ENCODE measurements at places on chromosomes 6 and 20.

DNA sequence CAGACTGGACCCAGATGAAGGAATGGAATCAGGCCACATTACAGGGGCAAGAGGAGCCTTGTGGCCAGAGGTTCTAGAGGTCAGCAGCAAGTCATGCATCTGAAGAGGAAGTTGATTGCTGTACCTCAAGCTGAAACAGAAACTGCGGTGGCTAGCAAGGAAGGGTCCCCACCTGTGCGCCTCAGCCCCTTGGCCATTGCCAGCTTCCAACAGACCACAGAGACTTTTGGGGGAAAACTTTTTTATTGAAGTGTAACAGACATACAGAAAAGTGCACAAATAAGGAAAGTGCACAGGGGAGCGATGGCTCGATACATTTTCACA lies 26.8 kb upstream of the SLC9A8 start:
- no peak for DNase-seq

- DNase-seq: no peak
Observed at GRCh38 chr6:123589317-123589716, 47.4 kb downstream of the TRDN start.

DNA sequence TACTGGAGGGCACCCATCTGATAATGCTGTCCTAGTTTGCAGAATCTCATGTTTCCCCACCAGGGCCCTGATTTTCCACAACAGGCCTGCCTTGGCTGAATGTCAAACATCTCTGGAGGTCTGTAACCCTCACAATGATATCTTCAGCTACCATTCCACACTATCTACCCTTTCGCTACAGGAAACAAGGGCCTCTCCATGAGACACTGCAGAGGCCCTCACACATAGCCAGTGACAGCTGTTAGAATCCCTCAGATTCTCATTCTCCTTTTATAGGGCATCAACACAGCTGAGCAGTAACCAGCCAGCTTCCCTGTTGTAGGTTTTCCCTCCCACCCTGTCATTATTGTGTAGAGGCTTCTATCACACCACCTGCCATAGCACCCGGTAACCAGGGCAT lies 29.6 kb upstream of the MICB start:
- DNase-seq: no peak

DNA sequence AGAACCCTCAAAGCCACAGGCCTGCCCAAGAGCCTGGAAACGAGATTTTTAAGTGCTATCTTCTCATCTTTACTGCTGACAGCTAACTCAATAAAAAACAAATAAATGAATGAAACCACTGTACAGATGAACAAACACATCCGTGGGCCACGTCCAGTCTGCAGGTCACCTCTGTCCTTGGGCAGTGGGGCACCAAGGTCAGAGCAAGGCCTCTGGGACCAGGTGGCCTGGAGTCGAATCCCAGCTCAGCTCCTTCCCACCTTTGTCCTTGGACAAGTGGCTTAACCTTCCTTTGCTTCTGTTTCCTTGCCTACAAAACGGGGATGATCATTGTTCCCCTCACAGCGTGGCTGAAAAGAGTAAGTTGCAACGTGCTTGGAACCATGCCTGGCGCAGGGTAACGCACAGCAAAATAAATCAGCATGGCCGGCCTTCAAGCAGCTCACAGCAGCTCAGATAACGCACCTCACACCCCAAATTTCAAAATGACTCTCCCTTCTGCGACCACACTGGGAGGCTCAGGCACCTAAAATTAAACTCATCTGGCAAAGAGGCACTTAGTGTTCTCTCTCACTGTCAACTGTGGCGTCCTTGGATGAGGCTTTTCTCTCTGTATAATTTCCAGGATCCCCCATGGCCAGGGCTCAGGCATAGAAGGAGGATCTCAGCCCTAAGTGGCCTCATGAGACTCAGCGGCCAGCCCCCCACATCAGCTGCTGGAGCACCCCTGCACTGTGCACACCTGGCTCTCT lies 35.7 kb downstream of the RRBP1 start:
- no peak for DNase-seq

GRCh38 chr6:139099984-139100383 lies 34.9 kb upstream of the HECA start:
- DNase-seq: no peak

GRCh38 chr6:157535340-157536222 lies 154.6 kb downstream of the ZDHHC14 start:
- no peak for DNase-seq

- no peak for DNase-seq
Observed at GRCh38 chr20:53972179-53972578, 98.2 kb downstream of the BCAS1 start.

GRCh38 chr6:132811276-132811675 lies 3.1 kb upstream of the RPS12 start:
- DNase-seq: no peak

- DNase-seq: peak; percentile 73
Observed at GRCh38 chr6:29627755-29628418, 5.1 kb downstream of the GABBR1 start.

DNA sequence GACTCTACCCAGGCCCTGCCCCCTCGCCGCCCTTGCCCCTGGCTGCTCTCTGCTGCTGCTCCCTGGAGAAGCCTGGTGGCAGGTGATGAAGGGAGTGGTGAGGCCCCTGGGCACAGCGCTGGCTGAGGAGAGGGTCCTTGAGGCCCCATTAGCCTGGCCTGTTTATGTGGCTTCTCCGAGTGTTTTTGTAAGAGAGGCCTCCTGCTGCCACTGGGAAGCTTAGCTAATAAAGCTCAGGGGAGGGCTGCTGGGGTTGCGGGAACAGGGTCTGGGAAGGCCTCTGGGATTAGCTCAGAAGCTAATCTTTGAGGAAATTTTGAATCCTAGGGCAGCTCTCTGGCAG lies 15.5 kb downstream of the EBF4 start:
- no peak for DNase-seq

DNA sequence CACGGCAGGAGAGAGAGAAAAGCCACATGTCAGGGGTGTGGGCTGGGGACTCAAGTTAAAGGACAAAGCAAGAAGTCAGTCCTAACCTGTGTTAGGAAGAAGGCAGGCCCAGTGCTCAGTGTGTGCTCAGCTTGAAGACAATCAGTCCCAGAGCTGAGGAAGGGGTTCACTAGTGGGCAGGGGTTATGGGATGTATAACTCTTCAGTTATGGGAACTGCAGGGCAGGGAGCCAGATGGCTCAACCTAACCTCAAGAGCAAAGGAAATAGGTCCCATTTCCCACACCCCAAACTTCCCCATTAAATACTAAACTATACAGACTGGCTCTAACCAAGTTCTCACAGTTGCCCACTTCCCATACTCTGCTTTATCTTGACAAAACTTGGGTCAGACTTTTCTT lies 7.4 kb upstream of the SSTR4 start:
- DNase-seq: no peak

DNA sequence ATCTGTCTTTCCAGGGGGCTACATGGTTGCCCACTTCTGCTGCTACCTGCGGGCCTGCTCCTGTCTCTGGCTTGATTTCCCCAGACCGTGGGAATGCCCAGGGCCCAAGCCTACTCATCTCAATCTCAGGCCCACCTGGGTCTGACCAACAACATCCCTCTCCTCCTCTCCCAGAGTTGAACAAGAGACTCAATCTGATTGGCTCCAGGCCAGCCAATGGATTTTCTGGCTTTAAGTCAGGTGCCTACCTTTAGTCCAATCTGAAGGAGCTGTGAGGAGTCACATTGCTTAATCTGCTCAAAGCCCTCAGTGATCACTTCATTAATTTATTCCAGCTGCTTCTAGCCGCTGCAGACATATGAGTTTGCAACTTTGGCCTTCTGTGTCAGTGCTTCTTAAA lies 162.4 kb upstream of the KCNG1 start:
- DNase-seq: no peak

DNA sequence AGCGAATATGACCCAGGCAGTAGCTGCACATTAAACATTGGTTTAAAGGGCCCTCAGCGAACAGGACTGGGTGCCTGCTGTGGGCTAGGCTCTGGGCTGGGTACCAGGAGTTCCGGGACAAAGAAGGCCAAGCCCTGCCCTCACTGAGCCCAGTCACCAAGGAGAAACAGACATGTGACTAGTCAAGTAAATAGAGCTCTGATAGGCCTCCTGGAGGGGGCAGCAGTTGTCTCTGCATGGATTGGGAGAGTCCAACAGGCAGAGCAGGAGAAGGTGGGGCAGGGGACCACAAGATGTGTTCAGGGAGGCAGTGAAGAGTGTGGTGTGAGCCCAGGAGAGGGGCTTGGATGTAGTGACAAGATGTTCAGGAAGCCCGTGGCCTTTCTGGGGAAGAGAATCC lies 3.1 kb downstream of the HM13 start:
- DNase-seq: no peak

DNA sequence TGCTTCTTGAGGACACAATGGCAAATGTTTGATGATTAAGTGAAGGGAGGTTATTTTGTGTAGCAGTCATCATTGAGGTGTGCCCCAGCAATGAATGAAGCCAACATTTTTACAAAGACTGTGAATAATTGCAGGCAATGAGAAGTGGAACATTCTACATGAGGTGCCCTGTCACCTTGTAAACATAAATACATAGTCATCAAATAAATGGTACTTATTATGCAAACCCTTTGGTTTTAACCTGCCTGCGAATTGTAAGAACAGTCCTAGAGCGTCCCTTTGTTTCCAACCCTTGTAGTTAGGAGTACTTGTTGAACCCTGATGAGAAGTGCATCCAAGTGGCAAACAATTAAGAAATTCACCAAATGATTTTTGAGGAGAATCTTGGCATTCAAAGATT lies 7.1 kb upstream of the KIZ start:
- no peak for DNase-seq

DNA sequence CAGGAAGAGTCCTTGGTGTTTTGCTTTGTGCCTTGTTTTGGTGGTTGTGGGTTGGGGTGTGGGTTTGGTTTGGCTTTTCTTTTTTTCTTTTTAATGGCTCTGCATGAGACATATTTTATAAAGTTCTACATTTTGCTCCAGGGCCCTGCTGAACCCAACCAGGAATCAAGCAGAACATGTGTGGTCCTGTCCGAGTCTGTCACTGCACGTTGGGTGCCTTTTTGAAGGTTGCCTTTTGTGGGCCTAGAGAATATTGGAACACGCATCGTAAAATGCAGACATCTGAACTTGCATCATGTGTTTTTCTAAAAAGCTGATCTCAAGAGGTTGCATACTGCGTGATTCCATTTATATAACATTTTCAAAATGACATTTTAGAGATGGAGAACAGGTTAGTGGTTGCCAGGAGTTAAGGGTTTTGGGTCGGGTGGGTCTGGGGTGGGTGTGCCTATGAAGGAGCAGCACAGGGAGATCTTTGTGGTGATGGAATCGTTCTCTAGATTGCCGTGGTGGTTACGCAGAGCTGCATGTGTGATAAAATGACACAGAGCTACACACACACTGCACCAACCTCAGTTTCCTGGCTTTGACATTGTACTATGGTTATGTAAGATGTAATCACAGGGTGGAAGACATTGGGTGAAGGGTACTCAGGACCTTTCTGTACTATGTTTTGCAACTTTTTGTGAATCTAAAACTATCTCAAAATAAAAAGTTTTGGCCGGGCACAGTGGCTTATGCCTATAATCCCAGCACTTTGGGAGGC lies 80.2 kb downstream of the EYA2 start:
- no peak for DNase-seq

DNA sequence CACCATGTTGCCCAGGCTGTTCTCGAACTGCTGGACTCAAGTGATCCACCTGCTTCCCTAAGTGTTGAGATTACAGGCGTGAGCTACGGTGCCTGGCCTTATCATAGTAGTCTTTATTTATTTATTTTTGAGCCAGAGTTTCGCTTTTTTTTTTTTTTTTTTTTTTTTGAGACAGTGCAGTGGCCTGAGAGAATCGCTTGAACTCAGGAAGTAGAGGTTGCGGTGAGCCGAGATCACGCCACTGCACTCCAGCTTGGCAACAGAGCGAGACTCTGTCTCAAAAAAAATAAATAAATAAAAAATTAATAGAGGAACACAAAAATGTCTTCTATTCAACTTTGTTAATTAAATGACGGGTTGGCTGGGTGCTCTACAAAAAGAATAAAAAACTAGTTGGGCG lies 12.9 kb downstream of the MAPRE1 start:
- peak; percentile 53 for DNase-seq

DNA sequence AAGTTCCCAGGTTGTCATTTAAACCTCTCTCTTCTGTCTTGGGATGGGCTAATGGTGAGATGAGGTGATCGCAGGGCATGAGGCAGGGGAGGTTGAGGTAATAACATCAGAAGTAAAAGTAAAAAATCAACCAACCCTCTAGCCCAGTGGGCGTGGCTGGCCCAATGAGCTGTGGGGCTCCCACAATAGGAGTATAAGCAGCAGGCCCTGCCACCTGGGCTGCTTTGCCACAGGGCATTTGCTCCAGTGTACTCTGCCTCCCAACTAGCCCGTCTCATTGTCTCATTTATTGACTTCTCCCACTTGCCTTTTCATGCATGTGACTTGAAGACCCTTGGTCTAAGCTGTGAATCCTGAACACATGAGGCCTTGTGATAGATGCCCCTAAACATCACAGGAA lies 62.8 kb downstream of the PHACTR3 start:
- no peak for DNase-seq

DNA sequence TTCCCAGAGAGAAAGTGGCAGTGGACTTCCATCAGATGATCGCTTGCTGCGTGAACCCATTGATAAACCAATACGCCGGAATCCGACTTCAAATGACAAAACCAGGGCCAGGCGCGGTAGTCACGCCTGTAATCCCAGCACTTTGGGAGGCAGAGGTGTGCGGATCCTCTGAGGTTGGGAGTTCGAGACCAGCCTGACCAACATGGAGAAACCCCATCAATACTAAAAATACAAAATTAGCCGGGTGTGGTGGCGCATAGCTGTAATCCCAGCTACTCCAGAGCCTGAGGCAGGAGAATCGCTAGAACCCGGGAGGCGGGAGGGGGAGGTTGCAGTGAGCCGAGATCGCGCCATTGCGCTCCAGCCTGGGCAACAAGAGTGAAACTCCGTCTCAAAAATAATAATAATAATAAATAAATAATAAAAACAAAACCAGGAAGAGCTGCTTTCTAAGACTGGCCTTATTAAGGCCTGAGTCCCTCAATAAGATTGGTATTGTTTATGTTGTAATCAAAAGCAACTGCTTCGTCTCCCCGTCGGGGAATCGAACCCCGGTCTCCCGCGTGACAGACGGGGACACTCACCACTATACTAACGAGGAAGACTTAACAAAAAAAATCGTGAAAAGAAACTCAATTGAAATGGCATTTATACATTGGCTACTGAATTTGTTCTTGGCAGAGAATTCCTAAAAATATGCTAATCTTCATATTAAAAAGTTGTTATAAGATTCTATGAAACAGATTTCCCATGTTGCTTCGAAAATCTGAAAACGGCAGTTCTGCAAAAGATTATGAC lies 110.2 kb upstream of the ZNF184 start:
- no peak for DNase-seq

- no peak for DNase-seq
Observed at GRCh38 chr6:39239527-39240154, 10.4 kb upstream of the KCNK5 start.

- DNase-seq: no peak
Observed at GRCh38 chr6:139903411-139904157, 529.1 kb upstream of the CITED2 start.

DNA sequence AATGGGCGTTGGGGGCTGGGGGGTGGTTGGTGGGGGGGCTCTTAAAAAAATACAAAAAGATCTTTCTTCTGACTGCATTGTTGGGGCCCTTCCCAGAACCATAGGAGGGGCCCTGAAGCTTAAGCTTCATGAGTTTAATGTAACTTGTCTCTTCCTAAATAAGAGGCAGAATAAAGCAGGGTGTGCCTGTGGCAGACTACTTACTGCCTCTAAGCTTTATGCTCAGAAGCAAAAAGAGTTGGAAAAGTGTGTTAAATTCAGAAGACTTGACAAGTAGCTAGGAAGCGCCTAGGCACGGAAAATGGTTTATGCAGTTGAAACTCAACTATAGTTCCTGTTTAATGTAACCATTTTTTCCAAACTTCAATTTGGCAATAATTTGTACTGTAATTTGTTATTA lies 44.5 kb downstream of the TIAM2 start:
- DNase-seq: no peak

- no peak for DNase-seq
Observed at GRCh38 chr20:3223651-3223993, 14.3 kb downstream of the ITPA start.
